ENCODE measurements at places on chromosomes 16 and 17. TPM values are rescaled to one million over a fixed set of nuclear protein-coding genes. Genes with fewer than 3 reads are reported as not detected.

Gene PLA2G10
- total RNA-seq: 0.71 TPM

Gene TNFRSF17
- total RNA-seq: not detected

Gene MEAK7
- 77.9 TPM for total RNA-seq

Gene KIFC3
- total RNA-seq: 68.5 TPM

Gene AOC2
- total RNA-seq: 0.99 TPM

Gene PRPSAP2
- 28.3 TPM for total RNA-seq

Gene SLC16A13
- total RNA-seq: 4.3 TPM

Gene CLEC3A
- total RNA-seq: not detected

DNA sequence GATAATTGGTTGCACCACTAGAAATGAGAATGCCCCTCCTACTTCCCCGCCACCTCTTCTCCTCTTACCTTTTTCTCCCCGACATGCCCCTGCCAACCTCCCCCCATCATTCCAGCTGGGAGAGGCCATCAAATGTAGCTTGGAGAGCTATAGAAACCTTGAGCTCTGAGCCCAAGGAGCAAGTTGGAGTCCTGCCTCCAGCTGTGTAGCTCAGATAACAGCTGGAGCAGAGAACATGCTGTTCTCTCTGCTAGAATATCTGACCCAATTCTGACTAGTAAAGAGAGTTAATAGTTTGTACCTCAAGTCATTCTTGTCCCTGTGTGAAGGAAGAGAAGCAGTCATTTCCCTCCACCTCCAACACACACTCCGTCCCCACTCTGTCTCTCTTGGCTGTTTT, 490.3 kb downstream of the MAF start:
- no peak for DNase-seq

GRCh38 chr17:43994272-43995149, 9.9 kb upstream of the NAGS start:
- no peak for DNase-seq

GRCh38 chr16:58940609-58941008, 206.5 kb upstream of the GOT2 start:
- no peak for DNase-seq

GRCh38 chr16:13435873-13436474, 484.0 kb upstream of the ERCC4 start:
- no peak for DNase-seq

DNA sequence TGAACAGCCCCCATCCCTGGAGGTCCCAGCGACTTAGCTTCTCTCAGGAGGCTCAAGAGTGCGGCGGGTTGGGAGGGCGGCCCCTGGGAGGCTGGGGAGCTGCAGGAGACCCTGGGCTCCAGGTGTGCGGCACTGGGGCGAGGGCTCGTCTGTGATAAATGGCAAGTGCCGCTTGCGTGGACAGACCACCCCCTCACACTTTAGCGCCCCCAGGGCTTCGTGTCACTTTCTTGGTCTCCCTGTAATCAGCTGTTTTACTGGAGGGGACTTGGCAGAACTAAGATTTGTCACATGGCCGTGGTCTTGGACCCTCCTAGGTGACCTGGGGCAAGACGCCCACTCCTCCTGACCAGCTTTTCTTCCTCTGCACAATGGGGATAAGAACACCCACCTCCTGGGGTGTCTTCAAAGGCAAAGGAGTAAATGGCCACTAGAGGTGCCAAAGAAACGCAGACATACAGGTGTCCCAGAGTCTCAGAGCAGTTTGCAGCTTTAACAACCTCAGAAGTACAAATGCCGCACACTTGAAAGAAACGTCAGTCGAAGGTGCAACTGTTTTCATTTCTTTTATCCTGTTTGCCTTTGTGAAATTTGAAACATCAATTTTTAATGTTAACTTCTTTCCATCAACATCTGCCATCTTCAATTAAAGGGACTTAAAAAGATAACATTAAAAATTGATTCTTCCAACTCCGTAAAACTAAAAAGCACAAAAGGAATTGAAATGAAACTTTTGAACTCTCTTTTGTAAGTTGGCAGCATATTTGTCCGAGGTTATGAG, 946 bp downstream of the OSGIN1 start:
- DNase-seq: no peak

DNA sequence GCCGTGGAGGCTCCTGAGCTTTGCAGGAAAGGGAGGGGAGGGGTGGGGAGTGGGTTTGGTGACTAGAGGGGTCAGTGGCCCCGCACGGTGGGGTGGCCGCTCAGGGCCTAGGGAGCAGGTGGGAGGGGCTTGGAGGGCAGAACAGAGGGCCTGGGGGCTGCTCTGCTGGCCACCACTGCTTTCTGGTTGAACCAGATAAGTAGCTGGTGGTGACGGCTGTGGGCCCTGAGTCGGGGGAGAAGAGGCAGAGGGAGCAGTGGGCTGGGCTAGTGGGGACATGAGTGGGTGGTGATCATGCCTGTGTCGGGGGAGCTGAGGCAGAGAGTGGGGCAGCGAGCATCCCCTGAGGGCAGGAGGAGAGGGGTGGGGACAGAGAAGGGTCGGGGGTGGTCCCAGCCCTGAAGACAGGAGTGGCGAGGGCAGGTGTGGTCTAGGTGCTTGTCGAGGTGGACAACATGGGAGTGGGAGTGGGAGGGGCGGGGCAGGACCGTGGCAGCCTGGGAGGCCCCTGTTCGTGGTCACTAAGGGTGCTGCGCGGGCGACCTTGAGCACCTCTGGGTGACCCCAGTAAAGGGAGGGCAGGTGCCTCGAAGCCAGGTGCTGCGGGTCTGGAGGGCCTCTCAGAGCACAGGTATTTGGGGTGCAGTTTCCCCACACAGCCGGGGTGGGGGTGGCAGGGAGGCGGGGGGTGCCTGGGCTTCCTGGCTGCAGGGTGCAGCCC, 6.3 kb upstream of the CD7 start:
- DNase-seq: no peak

DNA sequence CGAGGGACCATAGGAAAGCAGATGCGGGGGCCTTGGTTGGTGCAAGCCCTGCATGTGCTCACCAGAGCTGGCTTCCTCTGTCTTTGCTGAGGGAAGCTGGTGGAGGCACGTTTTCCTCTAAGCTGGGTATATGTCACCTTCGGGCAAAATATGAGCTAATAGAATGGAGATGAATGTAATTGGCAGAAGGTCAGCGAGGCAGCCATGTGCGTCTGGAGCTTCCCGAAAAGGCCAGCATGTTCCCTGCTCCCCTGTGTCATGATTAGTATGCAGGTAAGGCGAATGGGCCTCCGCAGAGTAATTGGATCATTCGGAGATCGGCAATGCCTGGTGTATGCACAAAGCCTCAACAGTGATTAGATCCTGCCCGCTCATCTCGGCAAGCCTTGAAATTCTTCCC, 806.2 kb upstream of the EEF2KMT start:
- no peak for DNase-seq

DNA sequence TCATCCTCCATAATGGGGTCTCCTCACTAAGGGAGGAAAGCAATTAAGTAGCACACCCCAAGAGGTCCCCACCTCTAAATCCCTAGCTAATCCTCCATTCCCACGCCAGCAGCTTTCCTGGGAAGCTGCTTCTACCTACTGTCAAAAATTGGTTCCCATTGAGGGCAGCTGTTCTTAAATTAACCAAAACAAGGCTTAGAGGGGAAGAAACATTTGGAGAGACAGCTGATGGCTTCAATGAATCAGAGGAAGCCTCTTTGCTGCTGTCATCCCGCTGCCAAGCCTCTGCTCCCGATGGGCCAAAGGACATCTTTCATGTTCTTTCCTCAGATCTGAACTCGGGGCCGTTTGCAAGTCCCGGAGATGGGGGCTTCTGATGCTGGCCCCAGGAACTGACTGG, 26.6 kb downstream of the AIPL1 start:
- no peak for DNase-seq

DNA sequence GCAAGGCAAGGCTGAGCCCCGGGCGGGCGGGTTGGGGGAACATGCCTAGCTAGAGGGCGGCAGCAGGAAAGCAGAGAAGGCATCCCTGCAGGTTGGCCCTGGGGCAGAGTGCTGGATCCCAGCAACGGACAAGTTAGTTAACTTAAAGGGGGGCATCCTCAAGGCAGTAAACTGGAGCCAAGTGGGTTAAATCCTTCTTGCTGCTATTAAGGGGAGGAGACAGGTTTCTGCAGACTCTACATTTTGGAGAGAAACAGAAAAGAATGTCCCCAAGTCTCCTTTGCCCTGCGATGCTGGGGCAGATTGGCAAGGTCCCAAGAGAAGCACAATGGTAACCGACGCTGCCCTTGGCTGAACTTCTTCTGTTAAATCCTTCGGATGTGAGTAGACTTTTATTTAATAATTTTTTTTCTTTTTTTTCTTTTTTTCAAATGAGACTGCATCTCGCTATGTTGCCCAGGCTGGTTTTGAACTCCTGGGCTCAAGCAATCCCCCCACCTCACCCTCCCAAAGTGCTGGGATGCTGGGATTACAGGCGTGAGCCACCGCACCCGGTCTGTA, 14.0 kb downstream of the ATP5PD start:
- no peak for DNase-seq

GRCh38 chr16:27774779-27775178, 224.8 kb downstream of the KATNIP start:
- DNase-seq: no peak

- DNase-seq: no peak
Observed at GRCh38 chr17:78785011-78785662, 3.1 kb upstream of the CYTH1 start.

DNA sequence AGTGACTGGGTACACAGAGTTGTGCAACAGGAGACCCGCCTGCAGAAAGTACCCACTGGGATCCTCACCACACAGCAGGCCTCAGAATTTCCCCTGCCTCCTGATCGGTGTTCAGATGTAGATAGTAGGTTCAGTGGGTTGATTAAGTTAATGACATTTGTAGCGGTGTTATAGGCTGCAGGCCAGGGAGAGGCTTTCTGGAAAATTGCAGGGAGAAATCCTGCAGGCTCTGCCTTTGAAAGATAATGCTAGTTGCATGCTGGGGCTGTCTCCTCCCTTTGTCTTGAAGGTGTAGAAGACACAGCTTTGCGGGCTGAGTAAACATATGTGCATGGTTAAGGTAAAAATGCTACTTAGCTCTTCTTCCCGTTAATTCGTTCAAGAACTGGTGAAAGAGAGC, 406.3 kb upstream of the RBFOX1 start:
- no peak for DNase-seq

DNA sequence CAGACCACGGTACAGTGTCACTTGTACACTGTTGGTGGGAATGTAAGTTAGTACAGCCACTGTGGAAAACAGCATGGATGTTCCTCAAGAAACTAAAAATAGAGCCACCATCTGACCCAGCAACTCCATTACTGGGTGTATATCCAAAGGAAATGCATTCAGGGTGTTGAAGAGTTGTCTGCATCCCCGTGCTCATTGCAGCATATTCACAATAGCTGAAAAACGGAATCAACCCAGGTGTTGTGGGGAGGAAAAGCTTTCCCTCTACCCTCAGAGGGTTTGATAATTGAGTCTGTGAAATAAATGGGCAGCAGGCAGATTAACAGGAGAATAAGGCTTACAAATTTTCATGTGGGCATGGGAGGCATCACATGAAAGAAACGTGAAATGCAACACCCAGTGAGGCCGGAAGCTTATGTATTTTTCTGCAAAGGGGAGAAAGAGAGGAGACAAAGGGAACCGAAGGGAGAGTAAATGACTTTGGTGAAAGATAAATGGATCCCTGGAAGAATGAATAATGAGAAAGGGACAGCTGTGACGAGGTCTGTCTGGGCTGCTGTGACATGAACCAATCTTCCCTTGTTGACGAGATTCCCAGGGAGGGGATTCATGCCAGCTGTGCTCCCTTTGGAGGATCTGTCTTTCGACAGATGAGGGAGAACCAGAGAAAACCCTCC, 106.2 kb downstream of the KCNJ12 start:
- DNase-seq: no peak

- no peak for DNase-seq
Observed at GRCh38 chr16:4412159-4412558, 4.2 kb downstream of the CORO7 start.

GRCh38 chr17:43754947-43755346, 3.6 kb downstream of the SOST start:
- no peak for DNase-seq

GRCh38 chr16:10880594-10881452, 3.8 kb downstream of the CIITA start:
- DNase-seq: no peak

- DNase-seq: no peak
Observed at GRCh38 chr16:27764869-27765675, 215.1 kb downstream of the KATNIP start.

GRCh38 chr17:1096215-1096614, 83.6 kb downstream of the ABR start:
- no peak for DNase-seq

- DNase-seq: no peak
Observed at GRCh38 chr17:74704544-74704943, 8.2 kb downstream of the CD300LF start.

DNA sequence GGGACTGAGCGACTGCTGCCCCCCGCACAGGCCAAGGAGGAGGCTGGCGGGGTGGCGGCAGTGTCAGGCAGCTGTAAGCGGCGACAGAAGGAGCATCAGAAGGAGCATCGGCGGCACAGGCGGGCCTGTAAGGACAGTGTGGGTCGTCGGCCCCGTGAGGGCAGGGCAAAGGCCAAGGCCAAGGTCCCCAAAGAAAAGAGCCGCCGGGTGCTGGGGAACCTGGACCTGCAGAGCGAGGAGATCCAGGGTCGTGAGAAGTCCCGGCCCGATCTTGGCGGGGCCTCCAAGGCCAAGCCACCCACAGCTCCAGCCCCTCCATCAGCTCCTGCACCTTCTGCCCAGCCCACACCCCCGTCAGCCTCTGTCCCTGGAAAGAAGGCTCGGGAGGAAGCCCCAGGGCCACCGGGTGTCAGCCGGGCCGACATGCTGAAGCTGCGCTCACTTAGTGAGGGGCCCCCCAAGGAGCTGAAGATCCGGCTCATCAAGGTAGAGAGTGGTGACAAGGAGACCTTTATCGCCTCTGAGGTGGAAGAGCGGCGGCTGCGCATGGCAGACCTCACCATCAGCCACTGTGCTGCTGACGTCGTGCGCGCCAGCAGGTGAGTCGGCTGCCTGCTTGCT, 5.6 kb upstream of the TMEM88 start:
- no peak for DNase-seq

DNA sequence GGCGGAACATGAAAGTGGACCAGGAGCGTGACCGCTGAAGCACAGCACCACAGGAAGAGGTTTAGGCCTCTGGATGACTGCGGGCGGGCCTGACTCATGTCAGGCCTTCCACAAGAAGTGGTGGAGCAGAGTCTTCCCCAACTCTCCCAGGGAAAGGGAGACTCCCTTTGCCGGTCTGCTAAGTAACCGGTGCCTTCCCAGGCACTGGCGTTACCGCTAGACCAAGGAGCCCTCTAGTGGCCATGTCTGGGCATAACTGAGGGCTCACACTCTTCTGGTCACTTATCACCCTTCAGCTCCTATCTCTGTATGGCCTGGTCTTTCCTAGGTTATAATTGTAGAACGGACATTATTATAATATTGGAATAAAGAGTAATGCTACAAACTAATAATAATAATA, 1931.9 kb downstream of the TP53TG3F start:
- peak; percentile 19 for DNase-seq

- no peak for DNase-seq
Observed at GRCh38 chr16:73217654-73218053, 169.7 kb upstream of the ZFHX3 start.

GRCh38 chr17:27635275-27635823, 4.4 kb downstream of the LGALS9 start:
- no peak for DNase-seq

- DNase-seq: no peak
Observed at GRCh38 chr16:85687651-85688471, 893 bp downstream of the GINS2 start.

- no peak for DNase-seq
Observed at GRCh38 chr17:35287286-35287811, 44.5 kb downstream of the SLFN5 start.

Measured in foreskin keratinocyte (primary cell).